DND-41 (cell line): ENCODE measurements at places on chromosomes 12 and 14.
A peak's percentile ranks its signal among the peaks of the same experiment; 100 is the strongest.

DNA sequence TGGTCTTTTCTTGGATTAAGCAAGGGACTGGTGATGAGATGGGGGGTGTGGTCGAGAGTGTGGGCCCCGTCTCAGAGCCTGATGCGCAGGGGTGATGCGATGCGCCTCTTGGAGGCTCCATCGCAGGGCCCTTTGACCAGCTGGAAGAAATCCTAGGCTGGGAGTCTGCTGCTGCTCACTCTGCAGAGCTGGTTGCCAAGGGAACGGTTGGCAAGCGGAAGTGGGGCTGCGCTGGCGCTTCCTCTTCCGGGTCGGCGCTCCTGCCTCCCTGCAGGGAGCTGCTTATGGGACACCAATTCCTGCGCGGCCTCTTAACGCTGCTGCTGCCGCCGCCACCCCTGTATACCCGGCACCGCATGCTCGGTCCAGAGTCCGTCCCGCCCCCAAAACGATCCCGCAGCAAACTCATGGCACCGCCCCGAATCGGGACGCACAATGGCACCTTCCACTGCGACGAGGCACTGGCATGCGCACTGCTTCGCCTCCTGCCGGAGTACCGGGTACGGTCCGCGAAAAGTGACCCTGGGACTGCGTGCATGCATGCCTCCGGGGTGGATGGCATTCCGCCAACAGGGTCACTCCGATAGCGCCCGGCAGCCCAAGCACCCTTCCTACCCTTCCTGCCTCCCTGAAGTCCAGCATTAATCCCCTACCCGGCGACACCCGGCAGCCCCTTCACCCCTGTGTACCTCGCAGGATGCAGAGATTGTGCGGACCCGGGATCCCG, at the start of gene MYG1:
Gene MYG1, plus strand, starts transcription at position 242 of the 727 bp plus-strand sequence. Its CDS starts 43 bp downstream, at position 285.
- H3K4me3 ChIP-seq, result peak within 1 kb of the TSS; percentile 38
- H3K27ac ChIP-seq, result peak within 1 kb of the TSS; percentile 67
- peaks cover 77% of the 10 kb centered on the region for H3K4me1 ChIP-seq
- peaks cover 50% of the 10 kb centered on the region for H3K36me3 ChIP-seq
- H3K27me3 ChIP-seq, result no peaks in the 10 kb centered on the region

DNA sequence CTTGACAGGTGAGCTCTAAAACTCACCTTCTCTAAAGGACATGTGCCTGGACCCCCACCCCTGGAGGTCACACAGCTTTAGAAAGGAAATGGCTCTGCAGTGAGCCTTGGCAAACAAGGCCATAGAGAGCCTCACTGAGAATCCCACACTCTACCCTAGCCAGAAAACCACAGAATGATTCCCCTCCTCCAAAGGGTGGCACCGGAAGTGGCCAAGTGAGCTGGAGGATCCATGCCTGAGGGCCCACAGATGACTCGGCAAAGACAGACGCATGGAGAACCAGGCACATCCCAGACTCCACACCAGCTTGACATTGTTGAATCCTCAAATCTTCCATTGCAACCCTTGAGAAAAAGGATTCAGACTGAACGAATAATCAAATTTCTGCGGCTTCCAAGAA, 54.2 kb upstream of the PTHLH start:
- no peaks in the 10 kb centered on the region for H3K27me3 ChIP-seq
- peak overlapping the region; percentile 5; the same call in 1 of the 2 replicates for H3K4me3 ChIP-seq
- DNase-seq, result peak; percentile 88
- H3K36me3 ChIP-seq, result no peaks in the 10 kb centered on the region
- H3K4me1 ChIP-seq, result peaks cover 63% of the 10 kb centered on the region

GRCh38 chr14:69985463-69985862, 106.2 kb downstream of the SMOC1 start:
- H3K27me3 ChIP-seq, result peaks cover 5% of the 10 kb centered on the region
- no peaks in the 10 kb centered on the region for H3K36me3 ChIP-seq
- DNase-seq, result no peak
- H3K4me1 ChIP-seq, result no peaks in the 10 kb centered on the region
- H3K27ac ChIP-seq, result no peak overlapping the region
- H3K4me3 ChIP-seq, result no peak overlapping the region

DNA sequence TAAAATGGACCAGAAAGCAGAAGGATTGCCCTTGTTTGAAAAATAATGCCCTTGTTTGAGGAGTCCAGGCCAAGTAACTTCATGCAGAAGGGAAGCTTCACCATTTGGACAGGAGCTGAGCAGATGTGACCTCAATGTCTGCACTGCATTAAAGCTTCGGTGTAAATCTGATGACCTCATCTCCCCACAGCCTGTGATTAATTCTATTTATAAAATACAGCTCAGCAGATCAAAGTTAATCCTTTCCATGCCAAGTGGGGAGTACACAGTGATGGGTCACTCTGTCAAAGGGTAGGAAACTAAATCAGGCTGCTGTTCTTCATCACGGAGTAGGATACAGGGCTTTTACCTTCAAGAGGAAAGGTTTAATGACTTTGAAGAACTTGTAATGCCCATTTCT, 533.7 kb downstream of the RPS29 start:
- H3K27ac ChIP-seq, result no peak overlapping the region
- no peak for DNase-seq
- no peaks in the 10 kb centered on the region for H3K36me3 ChIP-seq

DNA sequence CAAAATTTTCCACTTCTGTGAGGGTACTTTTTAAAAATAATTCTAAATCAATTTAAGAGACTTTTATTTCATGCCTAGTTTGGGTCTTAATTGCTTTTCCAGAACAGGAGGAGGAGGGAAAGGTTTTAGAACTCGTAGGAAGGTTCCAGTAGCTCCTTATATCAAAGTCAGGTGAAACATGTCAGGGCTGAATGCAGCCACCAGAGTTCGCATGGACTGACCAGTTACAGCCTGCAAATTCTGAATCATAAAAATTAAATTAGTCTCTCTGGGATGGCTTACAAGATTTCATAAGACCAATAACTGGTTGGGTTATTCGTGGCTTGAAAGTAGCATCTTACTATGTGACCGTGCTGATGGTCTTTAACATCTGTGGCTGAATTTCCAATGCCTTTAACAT, 397 bp downstream of the BDKRB1 start:
- no peak overlapping the region for H3K27ac ChIP-seq
- no peak overlapping the region for H3K4me3 ChIP-seq
- H3K4me1 ChIP-seq, result no peaks in the 10 kb centered on the region
- H3K36me3 ChIP-seq, result no peaks in the 10 kb centered on the region
- DNase-seq, result no peak
- peaks cover 13% of the 10 kb centered on the region for H3K27me3 ChIP-seq

- no peaks in the 10 kb centered on the region for H3K4me1 ChIP-seq
- H3K27me3 ChIP-seq, result no peaks in the 10 kb centered on the region
- DNase-seq, result no peak
- H3K27ac ChIP-seq, result no peak overlapping the region
- no peak overlapping the region for H3K4me3 ChIP-seq
Observed at GRCh38 chr12:90953956-90954421, 987 bp downstream of the CCER1 start.

- no peak overlapping the region for H3K4me3 ChIP-seq
- peaks cover 8% of the 10 kb centered on the region for H3K4me1 ChIP-seq
- no peak overlapping the region for H3K27ac ChIP-seq
Observed at GRCh38 chr14:104827177-104828055, 26.5 kb downstream of the ZBTB42 start.

GRCh38 chr12:120725659-120726509, at the start of gene ACADS:
ACADS (plus strand) TSS chr12:120725826; CDS start chr12:120725886, 60 bp downstream.
- H3K4me3 ChIP-seq, result peak within 1 kb of the TSS; percentile 54
- peaks cover 24% of the 10 kb centered on the region for H3K4me1 ChIP-seq
- peak within 1 kb of the TSS; percentile 73 for H3K27ac ChIP-seq
- peak; percentile 90 for DNase-seq

- no peak overlapping the region for H3K27ac ChIP-seq
- H3K27me3 ChIP-seq, result no peaks in the 10 kb centered on the region
- H3K4me1 ChIP-seq, result no peaks in the 10 kb centered on the region
- no peaks in the 10 kb centered on the region for H3K36me3 ChIP-seq
- no peak for DNase-seq
Observed at GRCh38 chr12:72028966-72029365, 90.3 kb downstream of the TPH2 start.

DNA sequence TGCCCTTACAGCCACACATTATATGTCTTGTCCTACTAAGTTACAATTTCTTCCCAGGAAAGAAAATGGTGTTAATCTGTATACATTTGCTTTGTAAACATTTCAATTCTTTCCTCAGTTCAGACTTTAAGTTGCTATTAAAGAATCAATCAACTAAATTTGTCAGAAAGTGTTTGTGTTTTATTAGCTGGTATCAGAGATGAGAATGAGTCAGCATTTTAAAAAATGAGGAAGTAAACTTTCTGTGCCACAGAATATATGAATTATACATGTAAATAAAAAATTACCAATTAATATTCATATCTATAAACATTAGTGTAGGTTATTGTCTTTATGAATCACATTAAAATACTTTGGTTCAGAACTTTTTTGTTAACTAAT, 82.0 kb downstream of the LMO3 start:
- no peaks in the 10 kb centered on the region for H3K4me1 ChIP-seq
- no peaks in the 10 kb centered on the region for H3K36me3 ChIP-seq
- H3K27ac ChIP-seq, result no peak overlapping the region
- no peak for DNase-seq

DNA sequence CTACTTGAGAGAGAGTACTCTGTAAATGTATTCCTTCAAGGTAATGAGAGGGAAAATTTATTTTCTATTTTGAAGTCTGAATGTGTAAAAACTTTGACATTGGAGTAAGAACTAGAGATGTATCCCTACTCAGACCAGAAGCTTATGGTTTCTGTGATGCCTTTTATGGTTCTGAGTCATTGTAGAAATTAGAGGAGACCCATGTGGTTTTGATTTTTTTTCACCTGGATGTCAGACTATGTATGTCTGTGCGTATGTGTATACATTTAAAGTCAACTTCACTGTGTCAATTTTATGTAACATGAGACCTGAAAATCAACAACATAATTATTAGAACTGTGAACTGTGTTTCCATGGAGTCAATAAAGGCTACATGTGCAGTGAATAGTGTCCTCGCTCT, 302.0 kb downstream of the TRHDE start:
- H3K27ac ChIP-seq, result no peak overlapping the region
- no peaks in the 10 kb centered on the region for H3K4me1 ChIP-seq
- H3K27me3 ChIP-seq, result no peaks in the 10 kb centered on the region
- H3K4me3 ChIP-seq, result no peak overlapping the region

DNA sequence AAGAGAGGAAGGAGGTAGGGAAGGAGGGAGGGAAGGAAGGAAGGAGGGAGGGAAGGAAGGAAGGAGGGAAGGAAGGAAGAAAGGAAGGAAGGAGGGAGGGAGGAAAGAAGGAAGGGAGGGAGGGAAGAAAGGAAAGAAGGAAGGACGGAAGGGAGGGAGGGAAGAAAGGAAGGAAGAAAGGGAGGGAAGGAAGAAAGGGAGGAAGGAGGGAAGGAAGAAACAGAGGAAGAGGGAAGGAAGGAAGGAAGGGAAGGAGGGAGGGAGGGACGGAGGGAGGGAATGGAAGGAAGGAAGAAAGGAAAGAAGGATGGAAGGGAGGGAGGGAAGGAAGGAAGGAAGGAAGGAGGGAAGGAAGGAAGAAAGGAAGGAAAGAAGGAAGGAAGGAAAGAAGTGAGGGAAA, 22.4 kb upstream of the CCDC63 start:
- H3K4me1 ChIP-seq, result peaks cover 6% of the 10 kb centered on the region; the same call in 1 of the 2 replicates
- H3K27ac ChIP-seq, result no peak overlapping the region
- no peaks in the 10 kb centered on the region for H3K36me3 ChIP-seq
- peaks cover 2% of the 10 kb centered on the region for H3K27me3 ChIP-seq

- DNase-seq, result no peak
- no peaks in the 10 kb centered on the region for H3K27me3 ChIP-seq
- H3K4me3 ChIP-seq, result no peak overlapping the region
- H3K36me3 ChIP-seq, result peaks cover 33% of the 10 kb centered on the region
- no peaks in the 10 kb centered on the region for H3K4me1 ChIP-seq
Observed at GRCh38 chr12:6996040-6996441, 22.2 kb downstream of the LPCAT3 start.

- H3K36me3 ChIP-seq, result no peaks in the 10 kb centered on the region
- H3K27ac ChIP-seq, result no peak overlapping the region
- no peaks in the 10 kb centered on the region for H3K4me1 ChIP-seq
- peaks cover 7% of the 10 kb centered on the region for H3K27me3 ChIP-seq
- H3K4me3 ChIP-seq, result no peak overlapping the region
Observed at GRCh38 chr12:107967170-107967569, 161.9 kb upstream of the WSCD2 start.

DNA sequence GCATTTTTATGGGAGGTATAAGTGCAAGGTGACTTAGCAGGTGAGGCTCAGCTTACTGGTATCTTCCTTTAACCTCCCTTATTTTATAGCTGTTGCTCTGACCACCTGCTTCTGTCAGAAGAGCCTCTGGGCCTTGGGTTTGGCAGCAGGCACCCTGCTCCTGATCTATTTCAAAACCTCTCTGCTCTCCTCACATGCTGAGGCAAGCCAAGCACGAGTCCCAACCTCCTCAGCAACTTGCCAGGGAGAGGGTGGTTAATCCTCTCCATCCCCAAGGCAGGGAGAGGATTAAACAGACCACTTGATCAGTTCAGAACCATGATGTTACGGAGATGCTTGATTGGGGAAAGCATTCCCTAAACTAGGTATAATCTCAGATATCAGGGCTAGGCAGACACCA, 5.4 kb downstream of the PLEKHH1 start:
- peaks cover 41% of the 10 kb centered on the region for H3K27me3 ChIP-seq
- H3K36me3 ChIP-seq, result no peaks in the 10 kb centered on the region
- no peak for DNase-seq
- no peak overlapping the region for H3K27ac ChIP-seq
- H3K4me1 ChIP-seq, result peaks cover 3% of the 10 kb centered on the region

GRCh38 chr14:72480464-72481243, 413.2 kb downstream of the DPF3 start:
- peak overlapping the region; percentile 89 for H3K27ac ChIP-seq
- H3K36me3 ChIP-seq, result no peaks in the 10 kb centered on the region
- H3K27me3 ChIP-seq, result no peaks in the 10 kb centered on the region
- H3K4me1 ChIP-seq, result peaks cover 61% of the 10 kb centered on the region
- no peak overlapping the region for H3K4me3 ChIP-seq

GRCh38 chr12:75888874-75889613, 142.5 kb downstream of the PHLDA1 start:
- no peak for DNase-seq
- H3K4me1 ChIP-seq, result no peaks in the 10 kb centered on the region
- H3K27me3 ChIP-seq, result no peaks in the 10 kb centered on the region

DNA sequence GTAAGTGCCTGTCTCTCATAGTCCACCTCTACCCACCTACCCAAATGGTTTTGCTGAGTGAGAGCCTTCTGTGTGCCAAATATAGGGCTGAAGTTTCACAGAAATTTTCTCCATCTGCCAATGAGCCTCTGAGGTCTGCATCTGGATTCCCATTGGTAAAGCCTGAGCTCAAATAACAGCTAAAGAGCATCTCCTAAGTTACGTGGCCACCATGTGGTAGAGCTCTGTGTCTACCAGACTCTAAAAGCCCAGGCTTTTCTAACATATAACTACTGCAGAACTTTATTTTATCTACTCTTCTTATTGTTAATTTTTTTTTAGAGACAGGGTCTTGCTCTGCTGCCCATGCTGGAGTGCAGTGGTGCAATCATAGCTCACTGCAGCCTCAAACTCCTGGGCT, 16.0 kb downstream of the AMDHD1 start:
- no peaks in the 10 kb centered on the region for H3K27me3 ChIP-seq
- H3K36me3 ChIP-seq, result no peaks in the 10 kb centered on the region
- no peak overlapping the region for H3K4me3 ChIP-seq
- no peak overlapping the region for H3K27ac ChIP-seq

- H3K4me1 ChIP-seq, result peaks cover 69% of the 10 kb centered on the region
- no peaks in the 10 kb centered on the region for H3K27me3 ChIP-seq
- no peak overlapping the region for H3K27ac ChIP-seq
- peak overlapping the region; percentile 31; the same call in 1 of the 2 replicates for H3K4me3 ChIP-seq
Observed at GRCh38 chr14:71322655-71323250, 415.5 kb downstream of the PCNX1 start.
